ENCODE measurements at places on chromosomes 3 and 15.

DNA sequence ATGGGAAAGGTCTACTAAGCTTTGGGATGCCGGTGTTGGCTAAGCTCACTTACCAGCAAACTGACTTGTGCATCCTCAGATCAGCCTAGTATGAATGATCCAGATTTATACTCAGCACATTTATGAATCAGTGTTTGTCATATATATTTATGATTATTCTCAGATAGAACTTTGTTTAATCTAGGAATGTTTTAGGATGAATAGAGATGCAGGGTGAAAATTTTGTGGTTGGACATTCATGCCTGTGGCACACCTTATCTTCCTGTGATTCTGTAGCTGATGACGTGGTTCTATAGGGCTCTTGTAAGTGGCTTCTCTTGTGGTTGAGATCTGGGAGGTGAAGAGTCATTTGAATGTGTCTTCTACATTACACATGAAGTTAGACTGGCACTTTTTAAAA is 11.4 kb downstream of the CDIN1 start:
- DNase-seq, result no peak

DNA sequence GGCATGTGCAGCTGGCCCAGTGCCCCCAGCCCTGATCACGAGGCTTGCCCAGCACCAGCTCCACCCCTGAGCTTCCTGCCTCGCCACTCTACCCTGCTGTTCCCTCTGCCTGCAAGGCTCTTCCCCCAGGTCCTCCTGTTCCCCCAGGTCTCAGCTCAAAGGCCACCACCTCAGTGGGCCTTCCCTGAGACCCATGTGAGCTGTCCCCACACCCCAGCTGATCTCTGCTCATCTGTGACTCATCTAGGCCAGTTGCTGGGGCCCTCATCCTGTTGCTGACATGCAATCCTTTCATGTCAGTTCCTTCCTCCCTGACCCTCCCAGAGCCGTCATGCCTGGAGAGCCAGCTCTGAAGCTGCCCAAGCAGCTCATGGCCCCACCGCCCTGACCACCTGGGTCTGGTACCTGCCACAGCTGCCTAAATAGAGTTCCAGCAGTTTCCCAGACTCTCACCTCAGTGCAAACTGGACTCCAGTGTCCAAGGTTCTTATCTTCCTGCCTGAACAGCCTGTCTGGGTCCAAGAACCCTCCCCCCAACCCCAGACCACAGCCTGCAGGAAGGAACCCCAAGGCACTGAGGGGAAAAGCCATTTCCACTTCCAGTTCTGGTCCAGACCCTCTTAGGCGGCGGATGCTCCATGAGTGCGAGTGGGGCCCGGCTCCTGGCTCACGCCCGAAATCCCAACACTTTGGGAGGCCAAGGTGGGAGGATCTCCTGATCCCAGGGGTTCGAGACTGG is 116.6 kb upstream of the IQSEC1 start:
- no peak for DNase-seq

DNA sequence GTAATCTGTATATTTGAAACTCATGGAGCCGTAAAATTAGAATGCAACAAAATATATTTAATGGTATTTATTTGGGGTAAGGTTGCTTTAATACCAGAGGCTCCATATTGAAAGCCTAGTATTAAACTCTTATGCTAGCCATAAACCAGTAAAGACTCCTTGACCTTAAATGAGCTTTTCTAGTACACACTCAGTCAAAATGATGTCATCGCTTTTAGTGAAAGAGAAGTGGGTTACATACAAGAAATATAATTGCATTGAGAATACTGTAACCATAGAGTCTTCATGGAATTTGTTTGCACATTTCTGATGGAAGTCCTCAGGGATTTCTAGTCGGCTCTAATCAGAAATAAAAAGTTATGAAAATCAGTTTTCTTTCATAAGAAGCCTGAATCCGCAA is 757.6 kb downstream of the GBE1 start:
- no peak for DNase-seq

DNA sequence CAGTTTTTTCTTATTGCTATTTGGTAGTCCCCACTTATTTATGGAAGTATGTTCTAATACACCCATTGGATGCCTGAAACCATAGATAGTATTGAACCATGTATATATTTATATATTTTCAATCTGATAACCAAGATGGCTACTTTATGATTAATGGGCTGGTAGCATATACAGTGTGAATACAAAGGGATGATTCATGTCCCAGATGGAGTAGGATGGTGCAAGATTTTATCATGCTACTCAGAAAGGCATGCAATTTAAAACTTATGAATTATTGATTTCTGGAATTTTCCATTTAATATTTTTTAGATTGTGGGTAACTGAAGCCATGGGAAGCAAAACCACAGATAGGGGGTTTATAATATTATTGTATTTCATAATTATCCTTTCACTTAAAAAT is 35.2 kb downstream of the AP4E1 start:
- no peak for DNase-seq

DNA sequence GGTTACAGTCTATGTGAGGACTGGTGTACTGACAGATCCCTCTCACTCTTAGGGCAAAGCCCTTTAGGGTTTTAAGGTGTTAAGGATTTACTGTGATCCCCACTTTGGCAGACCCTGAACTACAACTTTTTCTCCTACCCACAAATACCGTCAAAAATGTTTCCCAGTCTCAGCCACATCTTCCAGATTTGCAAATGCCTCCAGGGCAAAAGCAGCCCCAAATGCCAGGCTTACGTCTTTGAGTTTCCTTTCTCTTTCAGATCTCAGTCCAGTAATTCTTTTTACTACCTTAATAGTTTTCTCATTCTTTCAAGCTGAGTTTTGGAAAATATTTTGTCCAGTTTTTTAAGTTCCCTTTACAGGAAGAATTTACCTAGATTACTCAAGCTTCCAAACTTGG is 13.4 kb upstream of the ITGA11 start:
- DNase-seq, result no peak

GRCh38 chr15:88083811-88084760 is 172.5 kb downstream of the NTRK3 start:
- peak; percentile 55 for DNase-seq

GRCh38 chr3:116247605-116248004 is 197.7 kb downstream of the LSAMP start:
- no peak for DNase-seq

DNA sequence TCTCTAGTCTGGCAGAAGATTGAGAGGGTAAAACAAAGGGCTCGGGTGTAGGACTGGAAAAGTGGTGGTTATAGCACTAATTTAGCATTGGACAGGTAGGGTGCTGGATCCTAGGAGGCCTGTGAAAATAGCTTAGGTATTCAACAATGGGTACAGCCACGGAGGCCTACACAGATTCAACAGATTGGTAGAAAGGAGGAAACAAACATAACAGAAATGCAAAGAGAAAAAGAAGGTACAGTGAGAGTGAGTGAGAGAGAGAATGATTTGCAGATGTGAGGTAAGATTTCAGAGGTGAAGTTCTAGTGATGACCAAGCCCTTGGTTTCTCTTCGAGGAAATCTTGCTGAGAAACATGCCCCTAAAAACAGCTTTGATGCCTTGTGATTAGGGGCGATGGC is 37.9 kb downstream of the ADIPOQ start:
- DNase-seq, result no peak

DNA sequence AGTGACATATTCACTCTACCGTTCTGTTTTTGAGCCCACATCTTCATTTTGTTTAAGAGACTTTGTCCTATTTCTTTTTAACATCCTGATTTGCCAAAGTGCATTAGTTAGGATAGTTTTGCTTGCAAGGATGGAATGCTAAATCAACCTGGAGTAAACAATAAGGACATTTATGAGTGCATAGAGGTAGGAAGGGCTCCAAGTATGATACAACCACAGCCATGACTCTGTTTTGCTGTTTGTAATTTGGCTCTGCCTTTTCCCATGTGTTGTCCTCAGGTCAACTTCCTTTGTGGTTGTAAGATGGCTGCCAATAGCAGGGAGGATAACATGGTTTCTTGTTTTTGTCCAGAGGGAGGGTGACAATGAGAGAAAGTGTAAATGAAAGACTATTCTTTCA is 66.4 kb upstream of the GOLIM4 start:
- no peak for DNase-seq

- no peak for DNase-seq
Measured at GRCh38 chr15:77831986-77832385, 199.3 kb upstream of the LINGO1 start.

GRCh38 chr3:193943200-193943599 is 192.7 kb upstream of the HES1 start:
- DNase-seq, result no peak

- no peak for DNase-seq
Measured at GRCh38 chr3:145952536-145952935, 208.4 kb downstream of the PLOD2 start.

GRCh38 chr15:26098801-26099200 is 235.7 kb upstream of the ATP10A start:
- no peak for DNase-seq

DNA sequence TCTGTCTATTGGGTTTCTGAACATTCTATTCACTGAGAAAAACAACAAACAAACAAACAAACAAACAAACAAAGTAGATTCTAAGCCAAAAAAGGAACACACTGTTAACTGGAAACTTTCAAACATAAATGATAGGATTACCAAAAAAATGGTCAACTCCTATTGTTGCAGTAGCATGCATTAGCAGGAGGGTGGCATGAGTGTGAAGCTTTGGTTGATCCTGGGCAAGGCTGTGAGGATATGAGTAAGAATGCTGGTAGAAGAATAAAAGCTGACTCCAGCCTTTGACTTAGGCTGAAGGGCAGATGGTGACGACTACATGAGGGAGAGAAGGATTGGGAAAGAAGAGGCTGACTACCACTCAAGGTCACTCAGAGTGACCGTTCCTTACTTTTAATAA is 810.3 kb downstream of the VGLL3 start:
- no peak for DNase-seq

GRCh38 chr15:28185148-28185895 is 86.2 kb upstream of the OCA2 start:
- no peak for DNase-seq

GRCh38 chr15:48437178-48437577 is 105.9 kb downstream of the DUT start:
- DNase-seq, result no peak

DNA sequence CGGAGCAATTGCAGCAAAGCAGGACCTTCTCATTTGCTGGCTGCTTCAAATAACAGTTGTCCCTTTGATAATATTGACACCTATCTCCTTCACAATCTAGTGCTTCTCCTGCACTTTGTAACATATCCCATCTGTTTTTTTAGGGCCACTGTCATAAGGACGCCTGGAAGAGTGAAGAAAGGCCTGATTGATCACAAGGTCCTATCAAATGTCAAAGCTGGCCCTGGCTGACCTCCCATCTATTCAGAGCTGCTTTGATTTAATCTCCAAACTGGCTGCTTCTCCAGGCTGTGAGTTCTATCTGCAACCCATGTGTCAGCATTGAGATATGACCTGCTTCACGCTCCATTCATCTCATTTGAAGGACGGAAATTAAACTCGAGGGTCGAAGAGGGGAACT is 601.2 kb upstream of the KCNMB2 start:
- DNase-seq, result no peak

- no peak for DNase-seq
Measured at GRCh38 chr15:71128939-71129562, 13.8 kb downstream of the THSD4 start.

DNA sequence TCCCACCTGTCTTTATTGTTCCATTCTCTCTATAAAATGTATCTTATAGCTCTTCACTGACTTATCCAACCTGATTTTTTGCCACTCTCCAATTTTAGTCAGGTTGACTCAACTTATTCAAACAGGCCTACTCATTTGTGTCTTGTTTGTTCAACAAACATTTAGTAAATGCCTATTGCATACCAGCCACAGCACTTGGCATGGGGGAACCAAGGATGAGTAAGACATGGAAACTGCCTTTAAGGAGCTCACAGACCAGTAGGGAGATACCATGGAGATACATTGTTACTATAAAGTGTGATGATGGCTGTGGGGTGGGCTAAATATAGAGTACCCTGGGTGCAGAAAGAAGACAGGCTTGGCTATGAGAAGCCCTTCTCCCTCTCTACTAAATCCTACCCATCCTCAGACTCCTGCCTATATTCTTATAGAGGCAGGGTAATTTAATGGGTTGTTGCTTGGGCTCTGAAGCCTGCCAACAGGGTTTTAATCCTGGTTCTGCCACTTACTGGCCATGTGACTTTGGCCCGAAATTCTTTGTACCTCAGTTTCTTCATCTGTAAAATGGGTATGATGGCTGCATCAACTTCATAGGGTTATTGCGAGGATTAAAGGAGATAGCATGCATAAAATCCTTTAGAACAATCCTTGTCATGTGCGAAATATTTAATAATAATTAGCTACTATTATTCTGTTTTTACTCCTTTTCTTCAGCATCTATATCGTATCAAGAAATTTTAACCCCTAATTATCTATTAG is 348.5 kb upstream of the UMPS start:
- no peak for DNase-seq

- DNase-seq, result no peak
Measured at GRCh38 chr15:37106490-37107001, 6.2 kb upstream of the MEIS2 start.

DNA sequence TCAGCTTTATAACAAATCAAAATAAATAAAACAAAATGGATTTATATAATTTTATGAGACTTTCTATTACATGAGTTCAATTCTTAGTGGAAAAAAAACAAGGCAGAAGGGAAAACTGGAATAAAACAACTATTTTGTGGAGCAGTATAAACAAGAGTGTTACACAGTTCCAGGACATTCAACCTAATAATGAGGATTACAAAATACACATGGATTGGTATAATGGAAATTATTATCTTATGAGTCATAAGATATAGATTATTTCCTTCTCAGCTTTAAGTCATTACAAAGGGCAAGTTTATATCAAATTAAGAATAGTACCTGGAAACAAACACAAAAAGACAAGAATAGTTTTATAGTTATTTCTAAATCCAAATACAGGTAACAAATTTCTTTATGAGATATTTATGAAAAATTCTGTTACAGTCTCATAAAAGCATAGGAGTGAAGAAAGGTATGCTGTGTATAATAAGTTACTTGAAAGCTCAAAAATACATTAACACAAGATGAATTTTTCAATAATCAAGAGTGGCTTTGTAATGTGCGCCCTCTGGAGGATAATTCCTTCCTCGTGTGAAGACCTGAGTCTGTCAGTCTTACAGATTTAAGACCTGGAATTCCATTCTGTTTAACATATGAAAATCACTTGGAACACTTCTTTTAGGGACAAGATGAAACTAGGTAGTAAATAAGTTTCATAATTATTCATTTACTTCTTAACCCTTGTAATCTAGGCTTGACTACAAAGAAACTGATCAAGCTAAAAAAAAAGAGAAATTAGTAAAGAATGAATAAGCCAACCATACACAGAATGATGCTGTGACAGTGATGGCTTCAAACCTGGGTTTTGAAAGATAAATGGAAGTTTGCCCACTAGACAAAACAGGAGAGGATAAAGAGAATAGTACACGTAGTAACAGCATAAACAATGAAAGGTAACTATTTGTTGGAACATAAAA is 9.5 kb downstream of the COPS2 start:
- DNase-seq, result no peak

GRCh38 chr3:46849045-46849631 is 14.1 kb downstream of the MYL3 start:
- peak; percentile 60 for DNase-seq

DNA sequence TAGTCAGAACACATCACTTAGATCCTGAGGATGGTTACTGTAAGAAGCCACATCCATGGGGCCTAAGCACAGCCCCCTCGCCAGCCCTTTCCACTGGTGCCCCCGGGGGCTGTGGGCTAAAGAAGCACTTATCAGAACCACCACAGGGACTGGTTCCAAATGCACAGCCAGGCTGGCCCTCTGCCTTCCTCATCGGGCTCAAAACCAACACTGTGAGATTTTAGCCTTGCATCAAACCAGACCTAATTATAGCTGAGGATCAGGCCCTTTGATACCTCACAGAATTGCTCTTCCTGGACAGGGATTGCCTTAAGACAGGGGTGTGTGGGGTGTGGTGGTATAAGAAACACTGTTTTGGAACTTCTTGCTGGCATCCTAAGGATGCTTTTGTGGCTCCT is 23.7 kb downstream of the SRPRB start:
- DNase-seq, result no peak
